Psoas muscle (tissue), 8 donors: ENCODE measurements at places on chromosomes 3 and 15.

DNA sequence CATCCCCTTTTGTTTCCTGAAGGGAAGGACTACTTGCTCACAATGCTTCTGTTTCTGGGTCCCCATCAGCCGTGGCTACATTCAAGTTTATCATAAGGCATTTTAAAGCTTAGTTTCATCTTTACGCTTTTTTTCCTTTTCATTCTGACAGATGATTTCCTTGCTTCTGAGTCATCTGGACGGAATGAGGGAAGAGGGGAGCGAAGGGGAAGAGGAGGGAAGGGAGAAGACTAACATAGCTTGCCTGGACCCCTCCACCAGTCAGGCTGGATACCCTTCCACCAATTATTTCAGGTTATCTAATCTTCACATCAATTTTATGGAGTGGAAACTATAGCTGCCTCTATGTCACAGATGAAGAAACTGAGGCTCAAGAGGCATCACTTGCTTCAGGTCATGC lies 27.6 kb downstream of the FAM3D start:
- no peak for DNase-seq

DNA sequence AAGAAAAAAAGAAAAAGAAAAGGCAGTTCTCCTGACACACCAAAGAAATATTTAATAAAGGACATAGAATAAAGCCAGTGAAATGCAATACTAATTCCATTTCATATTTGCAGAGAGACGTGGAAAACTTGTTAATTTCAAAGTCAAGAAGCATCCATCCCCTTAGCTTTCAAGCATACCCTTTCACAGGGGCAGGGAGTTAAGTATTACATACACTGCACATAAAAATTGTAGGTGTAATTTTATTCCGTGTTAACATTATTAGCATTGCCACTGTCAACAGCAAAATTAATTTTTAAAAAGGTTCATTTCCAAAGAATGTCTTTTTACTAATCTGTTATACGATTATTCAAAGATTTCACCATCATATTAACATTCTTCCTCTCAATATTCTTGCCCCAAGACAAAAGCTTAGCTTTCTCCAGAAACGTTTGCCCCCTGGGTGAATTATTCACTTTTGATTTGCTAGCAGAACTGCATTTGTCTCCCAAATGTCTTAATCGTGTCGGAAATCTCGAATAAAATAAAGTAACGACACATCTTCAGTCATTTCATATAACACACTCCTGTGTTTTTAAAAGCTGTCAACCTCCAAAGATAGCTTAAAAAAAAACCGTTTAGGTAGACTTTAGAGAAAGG lies 517.9 kb downstream of the MECOM start:
- DNase-seq: no peak

GRCh38 chr3:132550579-132551305 lies 46.3 kb upstream of the ACKR4 start:
- DNase-seq: no peak

- no peak for DNase-seq
Observed at GRCh38 chr3:185401319-185401955, 38.5 kb downstream of the MAP3K13 start.
